Urinary bladder (tissue), 4 donors: ENCODE measurements at places on chromosomes 2 and 18.
A peak's percentile ranks its signal among the peaks of the same experiment; 100 is the strongest.

- DNase-seq: no peak
Observed at GRCh38 chr2:174247474-174248186, 702 bp downstream of the OLA1 start.

- no peak for DNase-seq
Observed at GRCh38 chr2:212713681-212714080, 175.1 kb upstream of the ERBB4 start.

DNA sequence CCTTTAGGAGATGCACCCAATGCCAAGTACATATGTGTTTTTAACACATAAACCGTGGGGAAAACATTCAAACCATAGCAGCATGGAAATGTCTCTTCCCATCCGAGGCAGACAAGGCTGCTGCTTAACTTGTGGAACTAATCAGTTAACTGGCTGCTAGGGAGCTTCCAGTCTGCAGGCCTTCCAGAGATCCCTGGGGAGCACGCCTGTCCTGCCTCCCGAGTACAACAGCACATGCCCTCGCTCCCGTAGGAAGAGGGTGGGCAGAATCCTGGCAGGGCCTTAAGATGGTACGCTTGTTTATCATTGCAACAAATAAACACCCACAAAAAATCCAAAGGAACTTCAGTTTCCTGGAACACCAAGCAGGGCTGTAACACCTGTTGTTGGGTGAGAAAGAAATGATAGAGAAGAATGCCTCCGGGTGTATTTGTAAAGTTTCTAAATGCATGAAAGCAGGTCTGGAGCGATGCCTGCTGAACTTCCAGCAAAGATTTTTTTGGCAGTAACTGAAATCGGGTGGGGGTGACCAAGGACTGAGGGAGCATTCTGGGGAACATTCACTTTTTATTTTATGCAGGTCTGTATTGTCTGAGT is 56.2 kb downstream of the EDAR start:
- DNase-seq: no peak

DNA sequence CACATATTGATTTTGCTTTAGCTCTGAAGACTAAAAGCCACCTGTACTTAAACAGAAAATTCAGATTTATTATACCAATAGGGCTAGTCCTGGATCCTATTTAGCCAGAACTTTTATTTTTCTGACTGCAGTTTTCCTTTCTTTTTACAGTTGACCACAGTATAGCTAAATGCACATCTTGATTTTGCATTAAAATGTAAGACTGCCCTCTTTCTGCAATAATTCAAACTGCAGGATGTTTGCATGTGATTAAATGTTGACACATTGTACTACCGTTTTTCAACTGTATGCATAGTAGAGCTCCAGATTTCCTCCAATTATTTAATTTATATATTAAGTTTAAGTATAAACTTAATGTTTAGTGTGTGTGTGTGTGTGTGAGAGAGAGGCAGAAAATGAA is 1262.9 kb downstream of the SUCLG1 start:
- DNase-seq: peak; percentile 13

DNA sequence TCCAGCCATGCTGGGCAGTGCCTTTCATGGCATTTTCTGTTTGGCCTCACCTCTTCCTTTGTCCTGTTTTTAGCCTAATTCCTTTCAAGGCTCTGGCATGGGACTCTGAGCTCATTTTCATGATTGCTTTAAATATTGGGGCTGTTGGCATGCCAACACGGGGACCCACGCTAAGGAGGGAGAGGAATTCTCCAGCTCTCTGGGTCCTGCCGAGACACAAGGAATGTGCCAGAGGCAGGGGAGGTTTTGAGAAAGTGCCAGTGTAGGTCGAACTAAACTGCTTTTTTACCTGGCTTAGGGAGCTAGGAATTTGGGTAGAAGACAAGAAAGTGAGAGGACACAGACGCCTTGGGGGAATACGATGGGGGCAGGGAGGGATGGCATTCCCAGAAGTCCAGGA is 42.3 kb downstream of the RPL37A start:
- no peak for DNase-seq

GRCh38 chr2:207073801-207074678 is 91.7 kb downstream of the KLF7 start:
- DNase-seq: no peak

- no peak for DNase-seq
Observed at GRCh38 chr18:72181241-72181764, 362.8 kb downstream of the CBLN2 start.

GRCh38 chr2:220748875-220749479 is 823.1 kb downstream of the EPHA4 start:
- no peak for DNase-seq

- no peak for DNase-seq
Observed at GRCh38 chr2:71884303-71885042, 263.2 kb downstream of the CYP26B1 start.

DNA sequence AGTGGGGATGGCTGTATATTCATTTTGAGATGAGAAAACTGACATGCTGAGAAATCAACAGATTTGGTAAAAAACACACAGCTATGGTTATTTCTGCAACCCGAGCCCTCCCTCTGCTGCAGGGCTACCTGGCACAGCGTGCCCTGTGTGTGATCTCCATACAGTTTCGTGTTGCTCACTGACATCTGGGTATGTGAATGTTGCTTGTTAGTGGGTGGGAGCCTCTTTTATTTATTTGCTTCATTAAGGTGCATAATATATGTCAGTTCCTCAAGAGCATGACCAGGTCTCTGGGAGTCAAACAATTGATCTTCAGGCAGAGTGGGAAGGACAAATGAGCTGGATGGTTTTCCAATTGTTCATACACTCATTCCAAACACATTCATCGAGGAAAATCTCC is 139.1 kb upstream of the FHL2 start:
- no peak for DNase-seq

- DNase-seq: no peak
Observed at GRCh38 chr2:140199312-140199711, 1419.1 kb upstream of the NXPH2 start.

DNA sequence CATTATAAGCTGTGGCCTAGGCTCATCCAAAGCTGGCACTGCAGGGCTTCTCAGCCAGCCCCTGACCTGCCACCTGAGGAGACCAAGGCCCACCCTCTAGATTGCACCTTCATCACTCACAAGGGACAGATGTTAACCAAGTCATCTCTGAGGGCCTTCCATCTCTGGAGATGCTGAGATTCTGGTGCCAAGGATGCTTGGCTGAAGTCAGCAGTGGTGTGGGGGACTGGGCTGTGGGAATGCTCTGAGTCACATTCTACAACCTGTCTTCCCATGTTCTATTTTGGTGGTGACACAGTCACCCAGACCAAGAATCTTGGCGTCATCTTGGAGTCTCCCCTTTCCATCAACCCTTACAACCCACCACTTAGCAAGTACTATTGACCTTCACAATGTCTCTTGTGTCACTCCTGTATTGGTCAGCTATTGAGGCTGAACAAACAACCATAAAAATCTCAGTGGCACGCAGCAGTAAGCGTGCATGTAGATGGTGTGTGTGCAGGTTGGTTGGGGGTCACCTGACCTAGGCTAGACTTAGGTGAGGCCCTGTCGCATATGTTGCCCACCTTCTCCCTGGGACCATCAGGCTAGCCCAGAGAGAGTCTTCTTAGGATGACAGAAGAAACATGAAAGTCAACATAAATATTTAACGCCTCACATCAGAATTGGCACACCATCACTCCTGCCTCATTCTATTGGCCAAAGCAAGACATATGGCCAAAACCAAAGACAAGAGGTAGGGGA is 135.0 kb downstream of the SMAD7 start:
- DNase-seq: no peak

DNA sequence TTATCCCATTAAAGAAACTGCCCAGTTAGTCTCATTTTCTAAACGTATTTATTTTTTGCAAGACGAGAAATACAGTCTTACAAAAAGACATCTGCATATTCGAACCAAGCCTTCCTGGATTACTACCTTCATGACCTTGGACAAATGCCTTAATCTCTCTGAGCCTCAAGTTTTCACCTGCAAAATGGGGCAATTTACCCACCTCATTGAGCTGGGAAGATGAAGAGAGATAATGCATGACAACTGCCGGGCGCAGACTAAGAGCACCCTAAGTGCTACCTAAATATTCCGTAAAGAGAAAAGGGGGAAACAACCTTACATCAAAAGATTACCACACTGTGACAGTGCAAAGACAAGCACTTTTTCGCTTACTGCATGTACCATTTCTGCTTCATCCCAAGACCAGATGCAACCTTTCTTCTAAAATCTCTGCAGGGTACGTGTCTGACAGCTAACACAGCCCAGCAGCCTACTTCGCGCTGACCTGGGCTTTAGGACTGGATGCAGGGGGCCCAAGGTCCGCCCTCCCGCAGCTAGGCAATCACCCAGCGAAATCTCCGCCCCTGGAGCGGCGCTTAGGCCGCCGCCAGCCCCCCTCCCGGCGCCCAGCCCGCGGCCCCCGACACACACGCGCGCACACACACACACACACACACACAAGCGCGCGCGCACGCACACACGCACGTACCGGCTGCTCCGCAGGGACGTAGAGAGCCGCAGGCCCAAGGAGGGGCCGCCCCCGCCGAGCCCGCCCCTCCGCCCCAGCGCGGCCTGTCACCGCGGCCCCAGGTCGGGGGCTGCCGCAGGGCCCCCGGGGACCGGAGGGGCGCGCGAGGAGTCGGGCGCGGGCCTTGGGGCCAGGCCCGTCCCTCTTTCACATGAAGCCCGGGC is 766 bp downstream of the MAP3K2 start:
- peak; percentile 54 for DNase-seq

- no peak for DNase-seq
Observed at GRCh38 chr18:57697426-57697825, 75.8 kb upstream of the NARS1 start.

- DNase-seq: no peak
Observed at GRCh38 chr2:136920652-136921333, 155.4 kb downstream of the THSD7B start.

DNA sequence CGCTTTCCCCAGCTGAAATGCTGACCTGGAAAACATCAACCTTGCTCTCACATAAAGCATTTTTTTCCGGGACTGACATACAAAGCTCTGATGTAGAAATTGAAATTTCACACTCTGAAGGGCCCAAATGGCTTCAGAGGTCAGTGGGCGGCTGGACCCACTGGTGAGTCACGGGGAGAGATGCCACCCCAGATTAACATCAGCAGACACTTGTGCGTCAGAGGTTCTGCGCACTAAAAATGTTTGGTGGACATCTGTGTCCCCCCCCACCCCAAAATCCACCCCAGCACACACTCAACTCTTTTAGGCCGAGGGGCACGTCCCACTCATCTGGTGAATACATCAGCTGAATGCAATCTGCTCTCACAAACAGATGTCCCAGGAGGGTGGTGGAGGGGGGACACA is 208.9 kb downstream of the ASB1 start:
- DNase-seq: no peak

- no peak for DNase-seq
Observed at GRCh38 chr2:37554155-37554510, 117.3 kb downstream of the CDC42EP3 start.

DNA sequence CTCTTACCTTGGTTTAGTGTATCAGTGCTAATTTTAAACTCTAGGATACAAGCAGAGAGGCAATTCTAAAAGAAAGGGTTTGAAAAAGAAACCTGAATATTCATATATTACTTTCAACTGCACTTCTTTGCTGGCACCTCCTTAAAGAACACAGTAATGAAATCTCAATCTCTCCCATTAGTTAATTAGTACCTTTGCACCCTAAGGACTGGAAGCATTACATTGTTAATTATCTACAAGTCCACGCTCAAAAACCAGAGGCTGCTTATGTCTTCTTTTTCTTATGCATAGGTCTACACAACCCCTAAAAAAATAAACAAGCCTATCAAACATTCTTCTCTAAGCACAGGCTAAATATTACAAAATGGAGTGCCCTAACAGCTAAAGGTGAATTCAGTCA is 20.2 kb downstream of the EPHA4 start:
- no peak for DNase-seq

GRCh38 chr2:98647636-98648035 is 39.2 kb downstream of the UNC50 start:
- no peak for DNase-seq

DNA sequence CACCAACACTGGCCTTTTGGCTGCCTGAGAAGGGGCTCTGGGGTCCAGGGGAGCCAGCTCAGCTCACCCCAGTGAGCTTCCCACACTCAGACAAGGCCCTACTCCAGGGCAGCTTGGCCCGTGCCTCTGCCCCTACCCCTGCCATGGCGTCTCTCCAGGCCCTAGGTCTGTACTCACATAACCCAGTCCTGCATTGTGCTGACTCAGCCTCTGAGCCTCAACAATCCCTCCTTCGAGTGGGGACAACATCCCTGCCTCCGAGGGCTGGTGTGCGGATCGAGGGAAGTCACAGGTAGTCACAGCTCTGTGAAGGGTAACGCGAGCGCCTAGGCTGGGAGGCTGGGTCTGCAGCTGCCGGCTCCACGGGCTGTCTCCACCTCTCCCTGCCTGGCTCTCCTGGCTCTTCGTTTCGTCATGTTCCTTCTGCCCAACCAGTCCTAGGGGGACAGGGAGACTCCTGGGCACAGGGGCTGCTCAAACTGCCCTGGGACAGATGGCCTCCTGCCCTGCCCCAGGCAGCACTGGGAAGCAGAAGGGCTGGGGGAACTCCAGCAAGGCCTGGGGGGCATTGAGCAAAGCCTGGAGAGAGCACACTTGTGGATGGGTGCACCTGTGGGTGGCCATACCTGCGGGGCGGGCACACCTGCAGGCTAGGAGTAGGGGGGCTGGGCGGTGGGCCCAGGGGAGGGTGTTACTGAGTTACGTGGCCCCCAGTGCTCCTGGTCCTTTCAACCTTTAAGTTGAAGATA is 74.6 kb downstream of the RRM2 start:
- no peak for DNase-seq

- no peak for DNase-seq
Observed at GRCh38 chr18:32770666-32771168, 2.1 kb downstream of the KLHL14 start.

DNA sequence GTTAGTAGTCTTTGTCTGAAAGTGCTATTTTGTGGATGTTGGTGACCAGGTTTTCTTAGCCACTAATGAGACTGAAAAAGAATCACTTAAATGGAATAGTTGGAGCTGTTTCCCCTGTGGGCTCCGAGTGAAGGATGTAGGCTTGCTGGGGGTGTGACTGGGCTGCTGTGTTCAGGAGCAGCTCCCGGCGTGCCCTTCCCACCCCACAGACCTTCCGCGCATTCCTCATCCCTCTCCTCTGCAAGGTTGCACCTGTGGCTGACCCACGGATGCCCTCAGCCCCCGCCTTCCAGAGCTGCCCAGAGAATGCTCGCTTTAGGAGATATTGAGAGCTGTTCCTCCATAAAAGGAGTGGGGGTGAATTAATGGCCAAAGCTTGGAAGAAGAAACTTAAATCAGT is 174.3 kb downstream of the LDLRAD4 start:
- no peak for DNase-seq

DNA sequence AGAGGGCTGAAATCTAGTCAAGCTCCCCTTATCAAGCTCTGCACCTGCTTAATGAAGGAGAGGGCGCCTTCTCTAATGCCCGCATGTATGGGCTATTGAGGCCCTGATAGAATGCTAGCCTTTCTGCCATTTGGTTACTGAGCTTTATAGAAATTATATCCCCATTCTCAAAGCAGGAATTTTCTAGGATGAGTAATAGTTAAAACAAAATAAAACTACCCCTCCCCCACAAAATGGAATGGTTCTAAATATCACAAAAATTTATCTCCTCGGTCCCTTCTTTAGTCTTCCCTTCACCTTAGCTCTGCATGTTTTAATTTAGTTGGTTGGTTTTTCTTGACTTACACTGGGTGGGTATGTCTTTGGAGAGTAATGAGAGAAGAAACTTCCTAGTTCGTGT is 37.7 kb downstream of the CD28 start:
- no peak for DNase-seq

GRCh38 chr2:11738589-11739436 is 7.6 kb upstream of the LPIN1 start:
- no peak for DNase-seq

GRCh38 chr18:45889419-45890064 is 64.1 kb downstream of the SIGLEC15 start:
- DNase-seq: no peak

GRCh38 chr2:227038550-227039189 is 125.3 kb downstream of the COL4A4 start:
- no peak for DNase-seq
